Upper lobe of right lung (tissue), 1 donor: ENCODE measurements at places on chromosomes 7 and 10.

GRCh38 chr10:132677096-132677472 is 108.9 kb downstream of the NKX6-2 start:
- peak; percentile 42 for DNase-seq

DNA sequence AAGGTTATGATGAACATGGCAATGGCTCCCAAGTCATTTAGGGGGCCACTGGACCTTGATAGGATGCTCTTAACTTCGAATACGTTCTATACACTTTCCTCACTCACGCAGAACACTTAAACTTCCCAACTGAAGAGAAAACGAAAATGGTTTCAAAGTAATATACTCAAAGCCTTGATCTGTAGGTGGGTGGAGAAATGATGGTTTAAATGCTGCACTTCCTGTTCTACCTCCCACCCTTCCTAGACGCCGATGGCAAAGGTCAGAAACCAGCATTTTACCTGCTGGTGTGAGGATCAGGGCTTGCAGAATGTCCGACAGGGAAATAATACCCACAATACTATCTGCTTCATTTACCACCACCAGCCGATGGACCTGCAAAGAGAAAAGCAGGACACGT is 40.5 kb upstream of the RHEB start:
- no peak for DNase-seq

GRCh38 chr7:28855538-28856217 is 102.5 kb downstream of the TRIL start:
- no peak for DNase-seq

DNA sequence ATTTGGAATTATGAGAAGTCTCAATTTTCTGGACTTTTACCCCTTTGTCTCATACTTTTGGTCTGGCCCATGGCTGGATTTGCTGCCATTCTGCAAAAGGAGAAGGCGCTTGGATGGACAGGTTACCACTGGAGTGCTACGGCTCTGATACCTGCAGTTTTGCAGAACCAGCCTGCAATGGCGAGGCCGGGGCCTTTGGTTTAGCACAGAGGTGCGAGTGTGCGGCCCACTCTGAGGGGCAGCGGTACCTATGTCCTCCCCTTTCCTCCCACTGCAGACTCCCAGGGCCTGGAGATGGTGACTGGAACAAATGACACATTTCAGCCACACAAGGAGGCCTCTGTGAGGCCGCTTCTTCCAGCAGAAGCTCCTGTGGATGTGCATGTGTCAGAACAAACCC is 11.9 kb downstream of the ZNF777 start:
- DNase-seq, result no peak

DNA sequence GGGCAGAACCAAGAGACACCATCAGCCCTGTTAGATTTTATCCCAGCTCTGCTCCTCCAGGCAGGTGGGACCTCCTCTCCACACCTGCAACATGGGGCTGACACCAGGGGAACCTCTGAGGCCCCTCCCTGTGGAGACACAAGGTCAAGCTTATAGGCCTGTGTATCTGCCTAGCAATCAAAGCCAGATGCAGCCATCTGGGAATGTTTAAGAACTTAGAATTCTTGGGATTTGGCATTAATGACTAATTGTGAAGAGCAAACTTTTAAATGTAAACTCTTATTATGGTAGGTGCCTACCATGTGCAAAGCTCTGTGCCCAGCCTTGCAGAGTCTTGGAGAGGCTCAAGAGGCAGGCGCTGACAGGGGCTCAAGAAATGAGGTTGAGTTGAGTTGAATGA is 52.1 kb downstream of the TBATA start:
- DNase-seq, result no peak

- no peak for DNase-seq
These were observed 4.4 kb upstream of the GSTK1 start for GRCh38 chr7:143258831-143259230.

GRCh38 chr10:110681023-110681681 is 37.0 kb downstream of the RBM20 start:
- no peak for DNase-seq

DNA sequence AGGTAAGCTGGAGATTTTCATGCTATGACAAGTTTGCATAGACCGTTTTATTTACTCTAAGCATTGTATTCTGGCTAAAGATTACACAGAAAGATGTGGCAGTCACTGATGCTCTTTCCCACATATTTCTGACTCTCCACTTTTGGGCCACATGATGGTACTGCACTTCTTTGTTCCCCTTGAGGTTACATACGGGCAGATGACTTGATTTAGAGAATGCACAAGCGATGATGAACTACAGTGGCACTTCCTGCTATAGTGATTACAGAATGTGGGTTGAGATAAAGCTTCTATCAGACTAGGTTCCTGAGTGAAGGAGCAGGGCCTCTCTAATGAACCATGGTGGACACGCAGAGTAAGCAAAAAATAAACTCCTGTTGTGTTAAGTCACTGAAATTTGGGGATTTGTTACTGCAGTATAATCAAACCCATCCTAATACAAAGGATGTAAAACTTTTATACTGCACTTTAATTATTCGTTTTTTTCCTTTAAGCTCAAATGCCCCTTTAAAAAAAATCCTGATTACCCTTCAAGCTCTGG is 177.9 kb downstream of the TAX1BP1 start:
- no peak for DNase-seq

GRCh38 chr10:99659031-99659867 is at the start of gene ENTPD7:
TSS of gene ENTPD7 (plus strand) at chr10:99659509. CDS start at chr10:99659957, 448 bp downstream.
- peak; percentile 98 for DNase-seq

GRCh38 chr10:28266449-28267224 is 36.2 kb downstream of the MPP7 start:
- DNase-seq, result no peak

- no peak for DNase-seq
These were observed 37.4 kb upstream of the DUSP5 start for GRCh38 chr10:110460111-110460809.

DNA sequence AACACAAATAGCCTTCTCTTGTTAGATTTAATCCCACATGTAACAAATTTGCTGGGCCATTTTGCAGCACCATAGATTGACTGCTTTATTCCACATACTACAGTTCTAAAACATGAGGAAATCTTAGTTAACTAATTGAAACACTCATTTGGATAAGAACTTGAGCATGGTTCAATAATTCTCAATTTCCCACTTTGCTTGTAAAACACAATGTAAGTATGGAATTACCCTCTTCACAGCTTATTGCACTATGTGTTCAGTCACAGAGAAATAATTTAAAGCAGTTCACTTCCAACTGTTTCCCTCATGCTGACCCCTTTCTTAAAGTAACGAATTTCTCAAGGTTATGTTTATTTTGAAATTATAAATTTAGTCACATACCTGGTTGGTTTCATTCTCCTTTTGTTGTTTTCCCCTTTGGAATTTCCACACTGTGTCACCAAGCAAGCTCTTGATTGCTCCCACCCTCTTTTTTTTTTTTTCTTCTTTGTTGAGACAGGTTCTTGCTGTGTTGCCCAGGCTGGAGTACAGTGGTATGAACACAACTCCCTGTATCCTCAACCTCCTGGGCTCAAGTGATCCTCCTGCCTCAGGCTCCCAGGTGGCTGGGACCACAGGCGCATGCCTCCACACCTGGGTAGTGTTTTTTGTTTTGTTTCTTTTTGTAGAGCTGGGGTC is 425.4 kb downstream of the EXOC4 start:
- DNase-seq, result no peak

DNA sequence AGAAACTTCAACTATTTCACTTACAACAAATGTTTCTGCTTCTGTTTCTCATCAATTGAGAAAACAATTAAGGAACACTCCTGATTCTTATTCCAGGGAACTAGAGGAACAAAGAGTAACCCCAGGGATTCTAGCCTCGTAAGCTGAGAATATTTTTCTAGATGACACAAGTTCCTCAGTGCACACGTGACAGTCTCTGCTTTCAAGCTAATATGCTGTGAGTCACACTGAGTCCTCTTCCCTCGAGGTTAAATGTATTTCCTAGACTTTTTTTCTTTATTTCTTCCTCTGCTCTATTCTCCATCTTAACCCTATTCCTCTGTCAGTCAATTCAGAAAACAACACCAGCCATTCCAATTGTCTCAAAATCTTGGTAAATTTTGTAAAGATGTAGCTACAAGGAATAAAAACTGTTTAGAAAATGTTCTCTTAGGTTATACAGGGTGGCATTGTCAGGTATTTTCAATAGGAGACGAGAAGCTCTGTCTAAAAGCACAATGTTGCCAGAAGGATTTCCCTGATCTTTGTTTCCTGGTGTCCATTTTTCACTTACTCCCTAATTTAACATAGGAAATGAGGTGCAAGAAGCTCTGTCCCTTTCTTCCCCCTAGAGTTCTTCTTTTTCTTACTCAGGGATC is 5.8 kb upstream of the C1GALT1 start:
- DNase-seq, result no peak

DNA sequence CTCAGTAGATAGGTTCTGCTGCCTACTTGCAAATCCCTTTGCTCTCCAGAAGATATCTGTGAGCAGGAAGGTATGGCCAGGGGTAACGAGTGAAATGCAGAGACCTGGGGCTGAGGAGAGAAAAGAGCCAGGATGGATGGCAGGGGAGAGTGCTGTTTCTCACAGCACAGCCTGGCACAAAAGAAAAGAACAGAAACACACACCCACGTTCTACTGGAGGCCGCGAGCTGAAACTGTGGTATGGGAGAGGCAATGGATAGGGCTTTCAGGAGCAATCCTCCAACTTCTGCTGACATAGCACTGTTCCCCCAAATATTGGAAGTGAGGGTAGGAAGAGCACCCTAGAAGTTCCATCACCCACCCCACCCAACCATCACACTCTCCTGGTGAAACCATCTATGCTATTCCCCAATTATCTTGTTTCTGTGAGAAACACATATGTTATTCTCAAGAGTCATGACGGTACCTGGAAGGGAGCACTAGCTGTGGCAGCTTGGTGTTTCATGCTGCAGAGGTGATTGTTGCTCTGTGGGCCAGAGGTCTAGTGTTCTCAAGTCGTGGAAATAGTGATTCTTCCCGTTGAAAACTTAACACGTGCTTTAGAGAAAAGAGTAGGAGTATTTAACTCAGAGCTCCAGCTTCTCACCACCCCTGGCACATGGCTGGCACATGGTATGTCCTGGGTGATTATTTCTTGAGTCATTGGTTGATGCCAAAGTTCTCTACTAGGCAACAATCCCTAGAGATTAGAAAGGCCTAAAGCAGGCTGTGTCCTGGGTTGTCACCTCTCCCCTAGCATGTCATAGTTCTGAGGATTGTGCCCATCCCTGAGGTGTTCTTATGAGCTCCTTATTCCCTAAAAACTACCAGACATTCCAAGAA is 198.3 kb downstream of the PLXNA4 start:
- DNase-seq, result no peak

DNA sequence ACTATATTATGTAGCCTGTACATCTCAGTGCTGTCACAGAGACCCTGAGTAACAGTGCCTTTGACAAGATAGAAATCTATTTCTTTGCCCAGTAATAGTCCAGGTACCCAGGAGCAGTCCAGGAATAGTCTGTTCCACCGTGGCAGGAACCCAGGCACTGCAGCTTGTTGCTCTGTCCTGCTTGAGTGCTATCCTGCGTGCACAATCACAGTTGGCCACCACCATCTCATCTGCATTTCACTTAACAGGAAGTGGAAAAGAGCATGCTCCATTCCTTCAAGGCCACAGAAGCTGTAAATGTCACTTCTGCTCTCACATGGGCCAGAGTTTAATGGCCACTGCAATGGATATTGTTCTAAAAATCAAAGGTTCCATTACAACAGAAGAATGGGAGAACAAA is 61.5 kb upstream of the PRR15 start:
- DNase-seq, result no peak

GRCh38 chr7:104106108-104106905 is 101.5 kb downstream of the ORC5 start:
- no peak for DNase-seq

DNA sequence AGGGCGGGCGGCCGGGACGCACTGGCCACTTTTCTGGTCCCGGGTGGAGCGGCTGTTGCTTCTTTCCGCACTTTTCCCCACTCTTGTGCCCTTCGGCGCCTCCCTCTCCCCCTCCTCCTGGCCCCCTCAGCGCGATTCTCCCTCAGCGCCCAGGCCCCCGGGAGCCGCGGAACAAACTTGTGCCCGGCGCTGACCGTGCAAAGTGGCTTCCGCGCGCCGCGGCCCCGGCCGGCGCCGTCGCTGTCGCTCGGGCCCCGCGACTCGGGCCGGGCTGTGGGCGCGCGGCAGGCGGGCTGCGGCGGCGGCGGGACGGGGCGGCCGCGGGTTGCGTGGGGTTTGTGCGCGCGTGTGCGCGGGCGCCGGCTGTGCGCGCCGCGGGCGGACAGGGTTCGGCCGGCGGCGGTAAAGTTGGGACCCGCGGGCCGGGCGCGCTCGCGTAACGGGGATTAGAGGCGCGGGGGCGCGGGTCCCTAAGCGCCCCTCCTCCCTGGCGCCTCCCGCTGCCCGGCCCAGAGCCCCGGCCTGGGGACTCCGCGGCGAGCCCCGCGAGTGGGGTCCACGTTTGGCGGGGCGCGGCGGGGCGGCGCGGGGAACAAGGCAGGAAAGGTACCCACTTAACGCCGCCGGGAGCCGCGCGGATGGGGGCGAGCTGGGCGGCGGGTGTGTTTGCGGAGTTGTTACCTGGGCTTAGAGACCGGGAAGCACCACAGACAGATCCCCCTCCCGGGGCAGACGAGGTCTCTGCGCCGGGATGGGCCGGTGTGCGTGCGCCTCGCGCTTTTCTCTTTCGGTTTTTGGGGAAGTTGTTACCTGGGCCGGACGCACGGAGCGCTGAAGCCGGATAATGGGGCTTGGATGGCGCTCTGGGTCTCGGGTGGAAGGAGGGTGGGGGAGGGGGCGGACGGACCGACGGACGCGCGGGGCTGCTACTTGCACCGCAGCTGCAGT is 860 bp downstream of the ZEB1 start:
- DNase-seq, result peak; percentile 70
